ENCODE measurements at places on chromosomes 13 and 19. TPM values are rescaled to one million over a fixed set of nuclear protein-coding genes. Genes with fewer than 3 reads are reported as not detected.
A peak's percentile ranks its signal among the peaks of the same experiment; 100 is the strongest.

GRCh38 chr13:97057176-97057575 is 62.9 kb upstream of the OXGR1 start:
- no peak for ATAC-seq

- ATAC-seq, result no peak
Observed at GRCh38 chr19:3282564-3282963, 58.1 kb downstream of the CELF5 start.

DNA sequence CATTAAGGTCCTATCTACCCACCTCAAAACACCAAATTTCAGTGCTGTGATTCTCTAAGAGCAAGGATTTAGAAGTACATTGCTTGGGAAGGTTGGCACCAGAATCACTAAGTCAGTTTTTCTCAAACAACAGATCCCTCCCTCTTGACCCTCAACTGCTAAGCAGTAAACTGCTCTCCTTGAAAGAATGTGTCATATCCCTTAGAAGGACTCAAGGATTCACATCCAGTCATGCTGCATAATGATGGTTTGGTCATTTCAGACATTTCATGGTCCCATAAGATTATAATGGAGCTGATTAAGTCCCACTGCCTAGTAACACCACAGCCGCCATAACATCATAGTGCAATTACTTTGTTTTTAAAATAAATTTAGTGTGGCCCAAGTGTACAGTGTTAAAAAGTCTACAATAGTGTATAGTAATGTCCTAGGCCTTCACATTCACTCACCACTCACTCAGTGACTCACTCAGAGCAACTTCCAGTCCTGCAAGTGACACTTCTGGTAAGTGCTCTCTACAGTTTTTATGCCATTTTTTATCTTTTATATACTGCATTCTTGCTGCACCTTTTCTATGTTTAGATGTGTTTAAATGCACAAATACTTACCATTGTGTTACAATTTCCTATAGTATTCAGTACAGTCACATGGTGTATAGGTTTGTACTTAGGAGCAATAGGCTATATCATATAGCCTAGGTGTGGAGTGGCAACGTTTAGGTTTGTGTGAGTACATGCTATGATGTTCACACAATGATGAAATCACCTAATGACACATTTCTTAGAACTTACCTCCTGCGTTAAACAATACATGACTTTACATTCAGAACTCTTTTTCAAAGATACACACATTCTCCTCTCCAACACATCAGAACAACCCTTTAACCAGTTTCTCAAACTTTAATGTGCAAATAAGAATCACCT is 15.7 kb upstream of the CCDC169 start:
- peak; percentile 62 for ATAC-seq

- peak; percentile 30 for ATAC-seq
Observed at GRCh38 chr19:58229255-58229639, 533 bp downstream of the ZNF544 start.

- no peak for ATAC-seq
Observed at GRCh38 chr19:6359568-6360341, 1.6 kb upstream of the CLPP start.

- ATAC-seq, result no peak
Observed at GRCh38 chr19:49442354-49442753, 1.0 kb upstream of the SLC17A7 start.

GPC6 gene
- total RNA-seq, result not detected
